Neural crest cell (in vitro differentiated cells): ENCODE measurements at places on chromosomes 4 and X. TPM values are rescaled to one million over a fixed set of nuclear protein-coding genes. Genes with fewer than 3 reads are reported as not detected.

- DNase-seq, result no peak
These were observed 73.6 kb upstream of the QRFPR start for GRCh38 chr4:121454251-121454979.

DNA sequence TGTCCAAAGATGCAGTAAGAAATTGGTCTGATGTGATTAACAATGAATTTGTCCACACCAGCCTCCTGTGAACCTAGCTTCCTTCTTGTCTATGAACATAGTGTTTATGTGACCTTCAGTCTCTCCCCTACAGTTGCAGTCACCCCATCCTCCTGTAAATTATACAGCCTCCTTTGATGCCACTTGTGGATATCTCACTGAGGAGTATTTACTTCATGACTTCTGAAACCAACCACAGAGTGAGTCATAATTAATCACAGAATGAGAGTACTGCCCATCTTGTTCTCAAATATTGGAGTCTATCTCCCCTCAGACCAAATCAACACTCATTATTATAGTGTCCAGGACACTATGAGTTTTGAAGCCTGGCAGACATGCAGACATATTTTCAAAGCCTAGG, 27.3 kb upstream of the XAGE2 start:
- DNase-seq, result no peak

DNA sequence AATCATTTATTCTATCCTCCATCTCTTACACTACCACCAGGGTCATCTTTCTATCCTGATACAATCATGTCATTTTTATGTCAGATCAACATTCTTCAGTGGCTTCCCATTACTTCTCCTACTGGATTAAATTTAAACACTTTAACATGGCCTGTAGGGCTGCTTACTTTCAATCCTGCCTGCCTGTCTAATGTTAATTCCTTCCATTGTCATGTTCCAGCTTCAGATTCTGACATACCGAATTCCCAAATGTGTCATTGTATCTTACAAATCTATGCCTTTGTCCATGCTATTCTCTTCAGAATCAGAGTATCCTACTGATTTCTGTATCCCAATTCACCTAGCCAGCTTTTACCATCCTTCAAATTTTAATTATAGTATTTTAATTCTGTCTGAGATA, 49.9 kb upstream of the FHDC1 start:
- DNase-seq, result no peak

DNA sequence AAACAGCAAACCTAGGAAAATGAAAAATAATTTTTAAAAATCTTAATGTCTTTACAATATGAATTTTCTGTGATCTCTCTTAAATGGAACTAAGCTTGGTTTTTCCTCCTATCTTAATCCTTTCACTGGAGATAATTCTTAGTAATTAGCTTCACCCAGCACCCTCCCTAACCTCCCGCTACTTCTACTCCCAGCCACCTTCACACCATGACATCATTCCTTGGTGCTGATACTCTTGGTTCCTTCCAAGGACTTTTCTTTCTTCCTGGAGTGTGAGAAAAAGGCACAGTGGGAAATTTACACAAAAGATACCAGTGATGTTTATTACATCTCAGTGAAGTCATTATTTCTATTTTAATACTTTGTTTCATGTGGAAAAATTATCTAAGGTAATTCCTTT, 163.6 kb upstream of the PLAC1 start:
- DNase-seq, result no peak

The CCSER1 gene
- 9.8 and 11.9 TPM in 2 replicates for total RNA-seq

The FGD1 gene
- 34.0 and 36.6 TPM in 2 replicates for total RNA-seq
